Mesendoderm (in vitro differentiated cells): ENCODE measurements at places on chromosomes 11 and 22.

DNA sequence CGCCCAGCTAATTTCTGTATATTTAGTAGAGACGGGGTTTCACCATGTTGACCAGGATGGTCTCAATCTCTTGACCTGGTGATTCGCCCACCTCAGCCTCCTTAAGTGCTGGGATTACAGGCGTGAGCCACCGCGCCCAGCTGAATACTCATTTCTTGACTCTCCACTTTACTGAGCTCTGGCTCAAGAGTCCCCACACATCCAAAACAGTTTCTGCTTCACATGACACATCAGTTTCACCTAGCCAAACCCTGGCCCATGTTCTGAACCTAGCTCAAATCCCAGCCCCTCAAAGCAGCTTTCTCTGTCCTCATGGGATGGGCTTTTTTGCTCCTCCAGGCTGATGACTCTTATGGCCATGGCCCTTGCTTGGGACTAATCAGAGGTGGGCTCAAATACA is 9.8 kb downstream of the HYOU1 start:
- DNase-seq: no peak

GRCh38 chr11:11491589-11491988 is 130.2 kb downstream of the GALNT18 start:
- no peak for DNase-seq

DNA sequence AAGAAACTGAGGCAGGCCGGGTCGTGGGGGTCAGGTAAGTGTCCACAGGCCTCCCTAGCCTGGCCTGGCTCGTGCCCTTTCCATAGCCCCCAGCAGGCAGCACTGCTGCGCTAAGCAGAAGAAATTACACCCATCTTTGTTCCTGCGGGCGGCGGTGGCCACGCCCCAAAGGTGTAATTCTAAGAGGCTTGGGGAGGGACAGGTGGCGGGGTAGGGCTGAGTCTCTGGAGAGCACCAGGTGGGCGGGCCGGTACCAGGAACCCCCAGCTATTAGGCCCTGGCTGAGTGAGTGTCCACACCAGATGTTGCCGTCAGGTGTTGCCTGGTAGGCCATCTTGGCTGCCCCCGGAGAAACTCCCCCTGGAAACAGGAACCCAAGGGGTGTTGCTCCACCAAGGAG is 12.3 kb upstream of the ARAP1 start:
- peak; percentile 72 for DNase-seq

- DNase-seq: no peak
These were observed 159.1 kb upstream of the HSD17B12 start for GRCh38 chr11:43521471-43521870.

DNA sequence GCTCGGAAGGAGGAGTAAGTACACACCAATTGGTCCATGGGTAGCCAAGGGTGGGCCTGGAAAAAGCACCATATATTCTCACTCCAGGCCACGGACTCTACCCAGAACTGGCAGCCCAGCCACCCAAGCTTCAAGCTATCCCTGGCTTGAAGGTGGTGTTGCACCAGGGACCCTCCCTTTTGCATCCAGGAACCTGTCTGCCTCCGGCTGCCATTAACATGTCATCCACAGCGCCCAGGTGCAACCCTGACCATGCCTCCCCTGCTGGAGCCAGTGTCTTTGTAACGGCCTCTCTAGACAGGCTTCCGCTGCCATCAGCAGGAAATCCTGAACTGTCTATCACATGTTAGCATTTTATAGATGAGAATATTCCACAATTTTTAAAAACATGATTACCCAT is 2158.5 kb upstream of the RAG2 start:
- no peak for DNase-seq

GRCh38 chr11:60362241-60362640 is 16.1 kb upstream of the MS4A7 start:
- DNase-seq: no peak

DNA sequence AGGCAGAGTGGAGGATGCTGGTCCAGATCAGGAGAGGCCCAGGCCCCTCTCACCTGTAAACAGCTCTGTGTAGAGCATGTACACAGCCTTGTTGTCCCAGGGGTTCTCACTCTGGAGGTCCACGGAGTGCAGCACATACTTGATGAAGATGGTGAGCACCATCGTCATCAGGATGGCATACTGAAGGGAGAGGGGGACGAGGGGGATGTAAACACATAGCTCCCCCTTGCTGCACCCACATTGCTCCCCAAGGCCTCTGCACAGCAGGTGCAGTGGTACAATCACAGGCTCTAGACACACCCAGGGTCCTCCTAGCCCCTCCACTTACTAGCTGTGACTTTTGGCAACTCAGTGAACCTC is 2.9 kb downstream of the SYVN1 start:
- no peak for DNase-seq

DNA sequence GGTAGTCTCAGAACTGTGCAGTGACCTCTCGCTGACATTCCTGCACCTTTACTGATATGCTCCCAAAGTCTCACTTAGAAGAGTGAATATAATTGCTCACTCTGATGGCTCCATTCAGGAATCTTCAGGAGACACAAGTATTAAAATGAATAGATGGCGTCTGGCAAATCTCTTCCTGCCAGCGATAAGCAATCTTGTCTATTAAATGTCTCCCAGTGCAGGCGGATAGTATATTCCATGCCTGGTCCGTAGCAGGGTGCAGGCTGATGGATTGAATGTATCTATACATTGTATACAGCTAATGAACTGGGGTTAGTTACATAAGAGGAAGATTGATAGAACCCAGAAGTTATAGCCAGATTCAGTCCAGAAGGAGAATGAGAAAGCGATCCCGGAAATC is 575.3 kb downstream of the NTM start:
- DNase-seq: no peak

DNA sequence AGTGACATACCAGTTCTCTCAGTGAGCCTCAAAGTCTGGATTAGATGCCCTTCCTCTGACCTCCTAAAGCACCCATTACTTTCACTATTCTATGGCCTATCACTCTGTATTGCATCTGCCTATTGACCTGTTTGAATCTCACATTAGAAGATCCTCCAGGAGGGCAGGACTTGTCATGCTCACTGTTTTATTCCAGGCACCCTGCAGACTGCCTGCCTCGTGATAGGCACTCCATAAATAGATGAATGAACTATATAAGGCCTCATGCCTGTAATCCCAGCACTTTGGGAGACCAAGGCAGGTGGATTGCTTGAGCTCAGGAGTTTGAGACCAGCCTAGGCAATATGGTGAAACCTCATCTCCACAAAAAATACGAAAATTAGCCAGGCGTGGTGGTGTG is 160.1 kb upstream of the CADM1 start:
- no peak for DNase-seq

- no peak for DNase-seq
These were observed 7.7 kb downstream of the SLC37A2 start for GRCh38 chr11:125070699-125071254.

- no peak for DNase-seq
These were observed 194.7 kb downstream of the BRD1 start for GRCh38 chr22:49633010-49633324.

DNA sequence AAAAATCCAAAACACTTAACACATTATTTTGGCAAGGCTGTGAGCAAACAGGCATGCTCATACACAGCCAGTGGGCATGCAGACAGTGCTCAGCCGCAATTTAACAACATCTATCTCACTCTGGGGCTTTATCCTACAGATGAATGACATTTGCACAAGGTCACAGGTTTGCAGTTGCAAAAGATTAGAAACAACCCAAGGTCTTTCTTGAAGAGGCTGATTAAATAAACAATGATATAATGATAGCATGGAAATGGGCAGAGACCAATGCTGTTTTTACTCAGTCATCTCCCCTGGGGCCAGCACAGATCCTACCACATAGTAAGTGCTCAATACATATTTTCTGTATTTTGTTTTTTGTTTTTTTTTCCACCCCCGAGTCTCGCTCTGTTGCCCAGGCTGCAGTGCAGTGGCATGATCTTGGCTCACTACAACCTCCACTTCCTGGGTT is 9.4 kb downstream of the A4GALT start:
- DNase-seq: no peak

- DNase-seq: no peak
These were observed 27.7 kb upstream of the WNT11 start for GRCh38 chr11:76234021-76234415.

DNA sequence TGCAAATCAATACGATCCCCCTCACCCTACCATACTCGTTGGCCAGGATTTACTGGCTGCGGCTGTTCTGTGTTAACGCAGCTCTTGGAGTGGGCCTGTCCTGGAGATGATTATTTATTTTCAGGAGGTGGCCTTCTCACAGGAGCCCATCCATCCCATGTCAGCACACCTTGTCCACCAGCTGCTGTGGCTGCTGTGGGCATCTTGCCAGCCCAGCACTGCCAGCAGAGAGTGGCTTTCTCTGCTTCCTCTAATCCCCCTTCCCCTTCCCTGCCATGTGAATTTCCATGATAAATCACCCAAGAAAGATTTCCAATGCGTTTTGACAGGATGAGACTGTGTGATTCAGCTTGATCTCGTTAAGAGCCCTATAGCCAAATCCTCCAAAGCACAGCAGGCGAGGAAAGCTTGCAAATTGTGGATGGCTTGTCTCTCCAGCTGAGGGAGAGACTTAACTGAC is 309.1 kb upstream of the C11orf87 start:
- peak; percentile 23 for DNase-seq

DNA sequence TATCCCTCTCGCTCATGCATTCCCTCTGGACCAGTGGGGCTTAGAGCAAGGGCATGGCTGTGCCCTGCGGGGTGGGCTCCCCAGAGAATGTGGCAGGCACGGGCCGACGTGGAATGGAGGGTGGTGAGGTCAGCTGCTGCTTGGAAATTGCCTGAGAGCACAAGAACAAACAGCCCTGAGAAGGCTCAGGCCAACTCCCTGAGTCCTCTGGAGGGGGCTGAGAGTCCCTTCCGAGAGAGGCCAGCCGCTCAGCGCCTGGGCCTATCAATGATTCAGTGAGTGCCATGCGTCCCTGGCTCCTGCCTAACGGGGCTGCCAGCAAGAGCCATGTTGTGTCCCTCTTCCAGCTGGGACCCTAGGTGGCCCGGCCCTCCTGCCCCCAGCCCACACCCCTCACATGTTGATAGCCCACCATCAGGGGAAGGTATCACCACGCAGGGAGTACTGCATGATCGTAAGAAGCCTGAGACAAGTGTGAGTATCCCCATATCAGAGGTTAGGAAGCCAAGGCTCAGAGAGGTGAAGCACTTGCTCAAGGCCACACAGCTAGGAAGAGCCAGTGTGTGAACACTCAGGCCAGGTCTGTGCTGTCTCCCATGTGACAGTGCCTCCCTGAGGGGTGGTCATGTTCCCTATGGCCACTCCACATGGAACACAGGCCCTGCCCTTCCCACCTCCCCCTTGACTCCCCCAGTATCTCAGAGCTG is 55.8 kb downstream of the NECTIN1 start:
- DNase-seq: no peak

DNA sequence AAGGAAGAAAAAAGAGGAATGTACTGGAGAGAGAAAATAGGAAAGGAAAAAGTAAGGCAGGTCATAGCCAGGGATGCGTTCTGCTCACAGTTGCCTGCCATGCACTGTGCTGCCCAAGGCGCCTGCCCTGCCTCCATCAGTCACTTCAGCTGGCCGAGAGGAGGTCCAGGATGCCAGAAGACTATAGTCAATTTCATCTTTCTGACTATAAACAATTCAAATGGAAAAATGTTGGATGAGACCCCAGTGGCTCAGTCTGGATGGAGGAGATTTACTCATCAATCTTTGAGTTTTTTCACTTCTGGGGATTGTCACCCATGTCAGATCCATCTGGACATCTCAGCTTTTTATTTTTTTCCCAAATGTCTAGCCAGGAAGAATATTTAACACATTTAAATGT is 36.7 kb upstream of the CLMP start:
- DNase-seq: no peak

GRCh38 chr11:68006606-68007166 is 2.8 kb upstream of the UNC93B1 start:
- DNase-seq: no peak

- DNase-seq: peak; percentile 3
These were observed 5.0 kb upstream of the UBQLNL start for GRCh38 chr11:5521540-5521939.

GRCh38 chr22:38305471-38306448 is 11.5 kb downstream of the CSNK1E start:
- DNase-seq: peak; percentile 77

DNA sequence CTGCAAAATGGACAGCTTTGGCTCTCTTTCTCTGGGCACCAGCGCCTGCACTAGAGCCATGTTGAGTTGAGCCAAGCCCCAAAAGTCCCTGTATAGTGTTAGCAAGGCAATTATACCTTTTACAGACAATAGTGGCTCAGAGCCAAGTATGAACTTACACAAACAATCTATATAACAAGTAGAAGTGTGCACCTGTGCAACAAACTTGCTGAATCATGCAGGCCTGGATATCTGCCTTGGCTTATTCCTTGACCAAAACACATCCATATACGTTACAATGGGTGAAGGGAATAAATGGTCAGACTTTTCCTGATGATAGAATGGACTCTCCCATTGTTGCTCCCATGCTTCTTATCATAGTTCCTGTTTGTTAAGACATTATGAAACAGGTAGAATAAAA is 3.8 kb upstream of the OR52I2 start:
- DNase-seq: no peak

GRCh38 chr22:17970201-17970708 is 54.1 kb downstream of the MICAL3 start:
- DNase-seq: no peak

- no peak for DNase-seq
These were observed 138.2 kb upstream of the MTMR2 start for GRCh38 chr11:96062134-96062533.
